ENCODE measurements at places on chromosomes 5 and 9.

GRCh38 chr5:139968547-139969261 lies 74.4 kb downstream of the NRG2 start:
- DNase-seq, result peak; percentile 89

DNA sequence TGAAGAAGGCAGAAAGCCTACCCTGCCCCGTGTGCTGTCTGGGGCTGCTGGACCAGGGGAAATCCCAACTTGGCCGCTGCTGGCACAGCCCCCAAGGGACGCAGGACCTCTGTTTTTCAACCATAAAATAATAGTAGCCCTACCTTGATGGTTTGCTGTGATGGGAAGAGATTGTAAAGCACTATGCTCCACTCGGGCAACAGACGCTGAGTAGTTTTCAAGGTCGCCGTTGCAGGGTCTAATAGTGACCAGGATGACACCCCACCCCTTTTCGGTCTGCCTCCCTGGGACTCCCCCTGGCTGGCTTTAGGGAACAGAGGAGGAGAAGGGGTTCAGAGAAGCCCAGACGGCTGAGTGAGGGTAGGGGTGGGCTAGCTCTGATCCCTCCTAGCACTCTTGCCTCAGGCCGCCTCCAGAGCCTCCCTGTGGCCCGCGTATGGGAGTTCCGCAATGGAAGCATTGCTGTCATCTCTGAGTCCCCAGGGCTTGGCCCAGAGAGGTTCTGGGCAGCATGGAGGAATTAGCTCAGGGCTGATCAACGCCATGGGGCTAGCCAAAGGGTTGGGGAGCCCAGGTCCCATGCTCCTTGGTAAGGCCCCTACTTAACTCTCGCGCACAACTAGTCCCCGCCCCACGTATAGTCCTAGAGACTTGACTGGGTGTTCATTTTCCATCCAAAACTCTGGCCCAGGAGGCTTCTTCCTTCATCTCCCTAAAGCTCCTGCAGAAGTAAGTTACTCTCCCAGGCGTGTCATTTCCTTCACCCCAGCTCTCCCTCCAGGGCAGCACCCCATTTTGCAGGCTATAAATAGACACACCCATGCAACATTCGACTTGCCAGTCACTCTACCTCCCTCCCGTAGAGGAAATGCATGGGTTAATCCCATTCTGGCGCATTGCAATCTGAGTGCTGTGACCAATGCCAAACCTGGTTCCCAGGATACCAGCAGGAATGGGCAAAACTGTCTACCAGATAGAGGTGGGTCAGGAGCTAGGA lies 1.1 kb upstream of the IRF1 start:
- DNase-seq, result no peak

DNA sequence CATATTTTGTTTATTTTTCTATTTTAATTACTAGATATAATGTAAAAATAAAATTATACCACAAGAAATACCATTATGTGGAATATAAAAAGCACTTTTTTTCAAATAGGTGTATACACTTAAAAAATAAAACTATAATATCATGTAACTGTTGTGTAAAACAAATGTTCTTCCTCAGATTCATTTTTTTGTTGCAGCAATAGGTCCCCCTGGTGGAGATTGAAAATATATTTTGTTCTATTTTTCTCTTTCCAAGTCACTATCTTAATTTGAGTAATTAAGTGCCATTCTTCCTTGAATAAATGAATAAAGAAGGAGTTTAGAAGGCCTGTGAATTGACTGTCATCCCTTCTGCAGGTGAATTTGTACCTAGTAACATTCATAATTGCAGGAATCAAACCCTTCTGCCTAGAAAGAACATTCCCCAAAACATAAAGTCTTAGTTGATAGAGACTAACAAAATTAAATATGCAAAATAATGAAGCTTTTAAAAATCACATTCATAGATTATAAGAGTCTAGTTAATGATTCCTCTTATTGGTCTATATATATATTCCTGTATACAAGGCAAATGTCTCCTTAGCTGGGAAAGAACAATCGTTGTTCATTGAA lies 23.4 kb downstream of the CETN3 start:
- no peak for DNase-seq

DNA sequence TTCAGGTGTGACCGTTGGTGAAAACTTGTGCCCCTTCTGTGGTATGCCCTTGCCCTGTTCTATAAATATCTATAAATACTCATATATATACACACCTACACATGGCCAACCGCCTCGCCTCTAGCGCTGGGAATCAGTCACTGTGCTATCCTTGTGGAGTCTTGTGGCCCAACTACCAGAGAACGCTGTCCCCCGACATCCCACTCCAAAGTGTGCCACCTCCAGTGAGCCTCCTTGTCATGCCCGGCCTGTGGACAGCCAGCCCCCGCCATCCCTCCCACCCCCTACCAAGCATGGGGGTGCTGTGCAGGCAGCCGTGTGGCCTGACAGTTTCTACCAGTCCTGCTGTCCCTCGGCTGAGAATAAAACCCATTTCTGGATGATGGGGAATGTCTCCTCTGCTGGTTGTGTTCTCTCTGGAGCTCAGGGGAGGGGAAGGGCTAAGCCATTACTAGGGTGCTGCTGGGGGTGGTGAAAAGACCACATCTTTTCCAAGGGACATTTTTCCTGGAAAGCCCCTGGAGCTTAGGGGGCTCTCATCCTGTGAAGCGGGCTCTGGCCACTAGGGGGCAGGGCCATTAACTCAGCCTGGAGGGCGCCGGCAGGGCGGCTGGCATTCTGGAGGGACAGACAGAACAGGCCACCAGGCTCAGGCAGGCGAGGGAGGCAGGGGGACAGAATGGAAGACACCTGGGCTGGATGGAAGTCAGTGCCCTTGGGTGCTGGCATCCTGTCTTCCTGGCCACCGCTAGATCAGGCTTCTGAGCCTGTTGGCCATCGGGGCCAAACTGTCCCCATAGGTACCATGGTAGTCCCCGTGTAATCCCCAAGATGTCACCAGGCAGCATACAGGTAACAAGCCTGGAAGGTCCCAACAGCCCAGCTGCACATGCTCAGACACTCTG lies 20.7 kb downstream of the GOLGA2 start:
- peak; percentile 32 for DNase-seq

GRCh38 chr5:115641948-115642347 lies 16.1 kb upstream of the TMED7 start:
- no peak for DNase-seq

GRCh38 chr9:102728946-102729345 lies 266.2 kb upstream of the CYLC2 start:
- DNase-seq, result no peak

DNA sequence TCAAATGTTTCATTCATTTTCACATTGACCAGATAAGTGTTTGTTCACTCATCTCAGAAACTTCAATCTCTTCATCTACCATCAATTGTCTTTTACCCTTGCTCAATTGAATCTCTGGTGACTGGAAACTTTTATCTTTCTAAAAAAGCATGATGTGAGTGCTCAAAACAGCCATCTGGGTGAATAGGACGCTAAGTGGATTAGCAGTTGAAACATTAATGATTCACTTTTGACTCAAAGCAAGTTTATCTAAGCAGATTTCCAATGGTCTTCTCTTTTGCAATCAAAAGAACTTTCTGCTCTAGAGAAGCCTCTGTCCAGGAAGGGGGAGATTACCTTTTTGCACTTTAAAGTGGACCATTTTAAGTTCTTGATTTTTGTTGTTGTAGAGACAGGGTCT lies 22.2 kb downstream of the KLF4 start:
- no peak for DNase-seq

- no peak for DNase-seq
These were observed 589.1 kb downstream of the ZNF608 start for GRCh38 chr5:124157320-124157719.

GRCh38 chr5:75465480-75465879 lies 45.9 kb downstream of the CERT1 start:
- no peak for DNase-seq

- peak; percentile 1 for DNase-seq
These were observed at the start of gene DIRAS2 for GRCh38 chr9:90642570-90643539. Gene DIRAS2 (minus strand): TSS chr9:90642824. CDS start chr9:90613827, 28,997 bp downstream.

DNA sequence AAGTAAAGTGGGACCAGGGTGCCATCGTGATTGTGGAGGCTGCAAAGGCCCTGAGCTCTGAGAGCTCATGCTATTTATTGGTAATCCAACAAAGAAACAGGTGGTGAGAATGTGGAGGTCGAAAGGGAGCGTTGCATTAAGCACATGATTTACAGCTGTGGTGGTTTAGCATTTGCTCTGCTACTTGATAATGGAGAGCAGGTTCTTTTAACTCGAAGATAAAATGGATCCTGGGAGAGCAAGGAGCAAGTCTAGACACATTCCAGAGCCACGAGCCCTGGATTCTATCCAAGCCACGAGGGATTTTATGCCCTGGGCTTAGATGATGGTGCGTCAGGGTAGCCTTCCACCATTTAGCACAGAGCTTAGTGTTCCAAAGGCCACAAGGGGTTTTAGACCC lies 1710.1 kb upstream of the CDH9 start:
- no peak for DNase-seq

DNA sequence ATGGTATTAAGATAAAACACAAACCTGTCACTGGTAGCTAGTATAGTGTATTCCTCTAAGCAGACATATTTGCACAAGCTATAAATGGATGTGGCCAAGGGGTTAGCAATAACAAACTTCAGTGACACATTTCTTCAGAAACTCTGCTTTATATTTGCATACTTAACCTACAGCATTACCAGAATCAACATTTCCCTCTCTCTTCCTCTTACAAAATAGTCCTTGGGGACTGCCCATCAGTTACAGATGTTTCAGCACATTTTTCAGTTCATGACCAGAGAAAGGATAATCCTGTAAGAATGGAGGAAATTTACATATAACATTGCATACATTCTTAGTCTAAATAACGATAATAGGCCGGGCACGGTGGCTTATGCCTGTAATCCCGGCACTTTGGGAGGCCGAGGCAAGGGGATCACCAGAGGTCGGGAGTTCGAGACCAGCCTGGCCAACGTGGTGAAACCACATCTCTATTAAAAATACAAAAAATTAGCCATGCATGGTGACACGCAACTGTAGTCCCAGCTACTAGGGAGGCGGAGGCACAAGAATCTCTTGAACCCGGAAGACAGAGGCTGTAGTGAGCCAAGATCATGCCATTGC lies 25.3 kb upstream of the SLC1A1 start:
- DNase-seq, result no peak

- DNase-seq, result no peak
These were observed 280.7 kb downstream of the SPOCK1 start for GRCh38 chr5:137218471-137218870.

GRCh38 chr5:171579976-171580411 lies 160.5 kb downstream of the FGF18 start:
- no peak for DNase-seq

DNA sequence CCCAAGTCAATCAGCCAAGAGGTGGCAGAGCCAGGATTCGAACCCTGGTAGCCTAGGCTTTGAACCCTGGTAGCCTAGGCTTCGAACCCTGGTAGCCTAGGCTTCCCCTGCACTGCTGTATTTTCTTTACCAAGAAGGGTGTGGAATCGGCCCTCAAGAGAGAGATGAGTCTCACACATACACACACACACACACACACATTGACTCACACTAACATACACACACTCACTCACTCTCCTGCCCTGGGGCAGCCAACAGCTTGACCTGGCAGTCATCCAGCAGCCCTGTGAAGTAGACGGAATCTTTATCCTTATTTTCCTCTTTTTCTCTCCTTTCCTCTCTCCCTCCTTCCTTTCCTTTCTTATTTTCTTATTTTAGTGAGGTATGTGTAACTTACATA lies 55.4 kb upstream of the RPL26L1 start:
- DNase-seq, result no peak

- DNase-seq, result no peak
These were observed 837 bp downstream of the PCDHB2 start for GRCh38 chr5:141095263-141095641.

- DNase-seq, result no peak
These were observed 197.0 kb downstream of the MCTP1 start for GRCh38 chr5:95087816-95088317.

DNA sequence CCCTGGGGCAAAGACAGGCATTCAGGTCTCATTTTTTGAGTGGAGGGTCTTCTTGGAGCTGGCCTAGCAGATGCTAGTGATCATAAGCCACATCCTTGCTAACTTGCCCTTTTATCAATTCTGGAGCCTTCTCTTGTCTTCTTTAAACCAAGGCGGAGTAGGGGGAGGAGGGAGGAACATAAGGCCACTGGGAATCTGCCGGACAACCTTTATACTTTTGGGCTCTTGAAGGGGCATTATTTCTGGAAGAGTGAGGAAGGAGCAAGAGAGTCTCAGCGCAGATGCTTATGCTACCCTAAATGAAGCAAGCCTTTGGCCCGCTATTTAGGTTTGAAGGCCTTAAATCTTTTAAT lies 2.0 kb downstream of the TMEFF1 start:
- DNase-seq, result no peak

DNA sequence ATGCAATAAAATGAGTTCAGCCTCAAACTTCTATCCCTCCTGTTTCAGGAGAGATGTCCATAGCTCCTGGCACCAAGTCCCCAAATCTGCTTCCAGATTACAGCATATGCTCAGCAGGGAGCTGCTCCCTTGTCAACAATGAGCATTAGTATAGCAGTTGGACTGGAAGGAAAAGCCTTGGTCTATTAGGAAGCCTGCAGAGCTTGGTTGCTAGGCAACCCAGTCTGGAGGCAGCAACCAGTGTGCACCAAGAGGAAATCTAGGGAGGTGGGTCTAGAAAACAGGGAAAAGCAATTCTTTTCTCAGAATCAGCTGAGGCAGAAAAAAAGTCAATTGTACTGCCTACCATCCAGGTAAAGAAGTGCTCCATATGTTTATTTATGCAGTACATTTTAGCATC lies 229.5 kb upstream of the NMUR2 start:
- no peak for DNase-seq

DNA sequence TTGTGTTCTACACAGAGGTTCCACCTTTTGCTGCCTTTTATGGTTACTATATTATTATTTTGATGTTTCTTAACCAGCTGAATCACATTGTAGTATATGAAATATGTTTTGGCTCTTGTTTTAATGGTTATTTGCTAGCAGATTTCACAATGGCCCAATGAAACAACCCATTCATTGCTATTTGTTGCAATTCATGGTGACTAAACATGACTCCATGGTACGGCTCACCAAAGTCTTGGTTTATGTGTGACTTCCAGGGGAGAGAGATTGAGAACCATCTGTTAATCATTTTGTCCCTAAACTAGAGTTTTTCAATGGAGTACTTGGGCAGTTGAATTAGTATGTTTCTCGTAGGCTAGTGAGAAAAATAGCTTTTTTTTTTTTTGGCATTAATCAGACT lies 108.4 kb downstream of the GHR start:
- DNase-seq, result no peak

DNA sequence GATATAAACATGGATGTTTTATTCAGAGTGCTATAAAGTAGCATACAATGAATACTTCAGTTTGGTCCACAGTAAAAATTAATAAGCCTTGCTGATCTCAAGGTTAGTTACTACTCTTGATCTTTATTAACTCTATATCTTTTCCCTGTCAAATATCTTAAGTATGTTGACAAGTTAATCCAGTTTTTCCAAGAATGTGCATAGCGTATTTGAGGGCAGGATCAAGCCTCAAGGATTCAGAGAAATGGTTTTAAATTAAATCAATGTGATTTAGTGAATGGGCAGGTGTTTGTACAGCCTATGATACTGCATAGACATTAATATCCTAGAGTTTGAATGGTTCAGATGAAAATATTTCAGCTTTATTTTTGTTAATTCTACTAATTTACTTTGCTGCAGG lies 20.7 kb downstream of the MATR3 start:
- DNase-seq, result no peak
